Stimulated activated CD4-positive, alpha-beta T cell treated with anti-CD3 and anti-CD28 coated beads, Interleukin-1b, Interleukin-23, amount 100 ng/mL, for 24 hours (primary cell): ENCODE measurements at places on chromosomes 7 and 10.

DNA sequence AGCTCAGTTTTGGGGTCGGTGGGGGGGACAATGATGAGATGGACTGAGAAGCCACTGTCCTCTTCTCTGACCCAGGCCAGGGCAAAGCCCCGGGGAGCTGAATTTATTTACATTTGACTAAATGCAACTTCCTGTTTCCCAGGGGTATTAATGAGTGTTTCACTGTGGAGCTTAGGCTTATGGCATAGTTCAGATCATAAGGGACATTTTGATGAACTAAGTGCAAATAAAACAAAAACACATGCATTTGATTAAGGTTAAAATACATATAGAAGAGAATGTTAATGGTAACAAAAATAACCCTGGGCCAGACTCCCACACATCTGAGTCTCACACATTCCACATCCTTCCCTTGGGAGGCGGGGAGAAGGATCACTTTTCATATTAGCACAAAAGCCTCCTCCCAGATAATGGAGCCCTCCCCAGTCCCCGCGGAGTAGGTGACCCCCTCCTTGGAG lies 320.6 kb downstream of the FRMD4A start:
- no peak for DNase-seq

DNA sequence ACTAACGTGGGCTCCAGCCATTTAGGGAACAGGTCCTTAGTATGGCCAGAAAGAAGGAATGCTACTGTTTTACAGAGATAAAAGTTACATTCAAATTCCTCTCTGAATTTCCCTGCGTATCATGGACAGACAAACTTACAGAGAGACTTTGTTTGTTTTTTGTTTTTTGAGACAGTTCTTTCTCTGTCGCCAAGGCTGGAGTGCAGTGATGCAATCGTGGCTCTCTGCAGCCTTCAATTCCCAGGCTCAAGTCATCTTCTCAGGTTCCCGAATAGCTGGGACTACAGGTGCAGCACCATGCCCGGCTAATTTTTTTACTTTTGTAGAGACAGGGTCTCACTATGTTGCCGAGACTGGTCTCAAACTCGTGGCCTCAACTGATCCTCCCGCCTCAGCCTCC lies 64.5 kb upstream of the MPP7 start:
- DNase-seq: no peak

GRCh38 chr7:106177738-106178592 lies 65.9 kb upstream of the SYPL1 start:
- no peak for DNase-seq

GRCh38 chr10:88858491-88858890 lies 6.8 kb upstream of the ANKRD22 start:
- no peak for DNase-seq

GRCh38 chr7:92790992-92791391 lies 45.4 kb downstream of the CDK6 start:
- DNase-seq: no peak

DNA sequence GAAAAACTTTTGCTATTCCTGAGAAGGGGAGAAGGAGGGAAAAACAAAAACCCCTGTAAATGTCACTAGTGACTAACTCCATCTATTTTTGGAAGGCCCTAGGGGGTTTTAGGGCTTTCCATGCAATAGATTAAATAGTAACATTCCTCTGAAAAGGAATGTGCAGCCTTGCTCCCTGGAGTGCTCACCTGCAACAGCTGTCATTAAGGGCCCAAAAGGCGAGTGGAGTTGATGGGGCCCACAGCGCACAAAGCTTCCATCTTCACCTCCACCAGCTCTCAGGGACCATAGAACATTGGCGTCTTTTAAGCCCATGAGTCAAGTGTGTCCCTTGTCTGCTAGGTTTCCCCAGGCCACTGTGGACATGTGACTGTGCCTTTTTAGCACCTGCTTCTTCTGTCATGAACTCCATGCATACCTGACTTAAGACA lies 58.0 kb upstream of the IL6 start:
- DNase-seq: no peak

DNA sequence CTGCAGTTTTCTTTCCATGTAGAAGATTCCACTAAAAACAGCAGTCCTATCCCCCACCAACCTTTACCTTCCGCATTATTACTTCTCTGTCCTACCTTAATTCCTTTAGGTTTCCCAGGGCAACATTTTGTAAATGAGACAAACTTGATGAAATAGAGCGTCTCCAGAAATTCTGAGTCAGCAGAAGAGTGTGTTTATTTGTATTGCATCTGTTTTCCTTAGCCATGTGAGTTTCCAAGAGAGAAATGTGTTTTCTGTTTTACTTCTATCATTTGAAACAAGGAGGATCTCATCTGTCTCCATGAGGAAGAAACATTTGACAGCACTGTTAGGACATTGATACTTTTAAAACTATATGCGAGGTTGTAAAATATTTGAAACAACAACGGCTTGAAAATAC lies 244.2 kb upstream of the PLXDC2 start:
- no peak for DNase-seq

DNA sequence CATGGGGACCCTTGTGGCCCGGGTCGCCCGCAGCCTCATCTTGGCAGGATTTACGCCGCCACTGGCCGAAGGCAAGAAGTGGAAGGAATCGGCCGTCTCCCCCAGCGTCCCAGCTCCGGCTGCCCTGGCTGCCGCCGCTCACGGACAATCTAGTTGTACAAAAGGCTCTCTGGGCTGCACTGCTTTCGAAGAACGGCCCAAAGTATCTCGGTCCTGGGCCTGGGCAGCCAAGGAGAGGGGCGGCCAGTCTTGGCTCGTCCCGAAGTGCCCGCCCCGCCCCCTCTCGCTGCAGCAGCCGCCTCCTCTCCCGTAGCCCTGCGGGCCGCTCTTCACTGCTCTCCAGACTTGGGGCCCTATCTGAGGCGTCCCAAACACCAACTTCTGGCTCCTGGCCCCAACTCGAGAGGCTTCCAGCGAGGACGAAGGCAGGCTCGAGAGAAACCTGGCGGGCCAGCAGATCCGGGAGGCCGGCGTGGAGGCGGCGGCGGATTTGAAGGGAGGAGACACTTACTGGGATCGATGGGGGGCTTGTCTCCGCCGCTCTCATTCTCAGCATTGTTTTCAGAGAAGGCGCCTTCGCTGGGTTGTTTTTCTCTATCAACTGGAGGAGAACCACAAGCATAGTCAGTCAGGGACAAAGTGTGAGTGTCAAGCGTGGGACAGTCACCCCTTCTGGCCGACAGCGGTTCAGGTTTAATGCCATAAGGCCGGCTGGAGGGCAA lies 809 bp downstream of the HOXA9 start:
- no peak for DNase-seq

DNA sequence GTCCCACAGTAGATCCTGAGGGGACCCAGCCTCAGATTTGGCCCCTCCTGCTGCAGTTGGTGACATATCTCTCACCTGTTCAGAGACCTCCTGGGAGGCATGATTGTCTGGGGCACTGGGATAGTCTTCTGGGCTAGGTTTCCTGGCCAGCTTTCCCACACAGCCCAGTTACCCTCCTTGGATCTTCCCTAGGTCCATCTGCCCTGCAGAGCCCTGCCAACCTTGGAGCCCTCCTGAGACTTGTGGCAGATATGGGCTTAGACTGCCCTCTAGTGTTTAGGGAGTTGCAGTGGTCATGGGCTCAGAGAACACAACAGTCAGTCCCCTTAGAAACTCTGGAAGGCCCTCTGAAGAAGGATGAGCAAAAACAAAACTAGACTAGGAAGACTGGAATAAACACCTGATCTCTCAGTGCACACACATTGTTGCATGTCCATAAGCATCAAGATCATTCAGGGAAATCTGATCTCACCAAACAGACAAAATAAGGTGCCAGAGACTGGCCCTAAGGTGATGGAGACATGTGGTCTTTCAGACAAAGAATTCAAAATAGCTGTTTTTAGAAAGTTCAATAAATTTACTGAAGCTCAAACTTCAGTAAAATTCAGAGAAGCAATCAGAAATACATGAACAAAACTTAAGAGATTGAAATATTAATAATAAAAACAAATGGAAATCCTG lies 324.6 kb downstream of the ATRNL1 start:
- no peak for DNase-seq

DNA sequence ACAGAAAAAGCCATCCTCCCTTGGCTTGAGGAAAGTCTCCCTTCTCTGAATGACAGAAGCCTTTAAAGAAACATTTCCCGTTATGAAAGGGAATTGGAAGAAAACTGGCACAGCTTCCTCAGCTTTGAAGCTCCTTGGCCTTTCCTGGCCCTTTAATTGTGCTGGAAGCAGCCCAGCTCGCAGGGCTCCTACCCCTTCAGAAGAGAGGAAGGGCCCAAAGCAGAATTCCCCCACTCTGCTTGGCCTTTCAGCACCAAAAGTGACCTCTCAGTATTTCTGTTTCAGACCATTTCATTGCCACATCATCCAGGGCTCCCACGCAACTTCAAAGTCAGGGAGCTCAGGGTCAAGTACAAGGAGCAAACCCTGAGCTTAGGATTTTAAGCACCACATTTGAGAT lies 4.2 kb downstream of the AFAP1L2 start:
- no peak for DNase-seq

- no peak for DNase-seq
Observed at GRCh38 chr7:25786936-25787335, 365.1 kb upstream of the NFE2L3 start.

DNA sequence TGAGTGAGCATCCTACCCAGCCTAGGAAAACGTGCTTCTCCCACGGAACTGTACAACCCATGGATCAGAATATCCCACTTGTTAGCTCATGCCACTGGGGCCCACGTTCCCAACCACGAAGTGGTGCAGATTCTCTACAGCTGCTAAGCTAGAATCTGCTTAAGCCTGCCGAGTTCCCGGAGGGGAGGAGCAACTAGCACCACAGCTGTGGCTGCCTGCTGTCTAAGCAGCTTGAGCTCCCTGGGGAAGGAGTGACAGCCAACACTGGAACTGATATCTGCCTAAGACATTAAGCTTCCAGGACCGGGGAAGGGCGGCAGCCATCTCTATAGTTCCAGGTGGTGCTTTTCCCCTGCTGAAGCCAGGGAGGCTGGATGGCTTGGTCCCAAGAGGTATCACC lies 334.7 kb upstream of the CHRM2 start:
- no peak for DNase-seq

- no peak for DNase-seq
Observed at GRCh38 chr7:15503603-15504290, 58.1 kb downstream of the AGMO start.

DNA sequence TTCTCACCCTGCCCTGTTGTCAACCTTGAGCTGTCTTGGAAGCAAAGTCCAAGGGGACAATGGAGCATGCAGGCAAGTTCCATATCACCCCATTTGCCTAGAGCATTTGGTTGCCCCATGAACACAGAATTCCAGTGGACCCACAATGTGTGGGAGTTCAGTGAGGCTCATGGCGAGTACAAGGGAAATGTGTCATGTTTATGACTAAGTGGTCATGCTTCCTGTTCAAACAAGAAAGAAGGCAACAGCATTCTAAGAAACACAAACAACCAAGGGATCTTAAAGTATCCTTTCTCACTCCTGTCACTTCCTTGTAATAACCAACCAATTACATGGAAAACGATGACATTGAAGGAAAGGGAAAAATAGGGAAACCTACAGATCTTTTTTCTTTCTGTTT lies 513.0 kb downstream of the INHBA start:
- DNase-seq: no peak

DNA sequence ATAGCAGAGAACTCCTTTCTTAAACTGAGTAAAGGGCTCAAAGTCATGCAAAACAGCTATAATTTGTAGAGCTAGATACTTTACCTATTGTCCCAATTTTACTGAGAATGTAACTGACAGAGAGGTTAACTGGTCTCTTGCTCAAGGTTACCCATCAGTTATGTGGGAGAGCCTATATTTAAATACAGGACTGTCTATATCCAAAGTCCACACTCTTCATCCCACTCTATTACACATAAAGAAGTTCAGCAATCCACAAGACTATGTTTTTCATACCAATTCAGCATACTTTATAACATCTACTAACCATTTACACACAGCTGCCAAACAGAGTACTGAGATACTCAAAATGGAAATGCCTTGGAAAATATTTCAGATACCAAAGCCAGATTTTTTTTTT lies 100.2 kb downstream of the MICU1 start:
- DNase-seq: no peak

GRCh38 chr7:69402696-69403095 lies 195.6 kb upstream of the AUTS2 start:
- DNase-seq: no peak

- no peak for DNase-seq
Observed at GRCh38 chr10:107727767-107728317, 563.3 kb upstream of the SORCS1 start.

GRCh38 chr7:15851201-15851600 lies 164.7 kb upstream of the MEOX2 start:
- DNase-seq: no peak

DNA sequence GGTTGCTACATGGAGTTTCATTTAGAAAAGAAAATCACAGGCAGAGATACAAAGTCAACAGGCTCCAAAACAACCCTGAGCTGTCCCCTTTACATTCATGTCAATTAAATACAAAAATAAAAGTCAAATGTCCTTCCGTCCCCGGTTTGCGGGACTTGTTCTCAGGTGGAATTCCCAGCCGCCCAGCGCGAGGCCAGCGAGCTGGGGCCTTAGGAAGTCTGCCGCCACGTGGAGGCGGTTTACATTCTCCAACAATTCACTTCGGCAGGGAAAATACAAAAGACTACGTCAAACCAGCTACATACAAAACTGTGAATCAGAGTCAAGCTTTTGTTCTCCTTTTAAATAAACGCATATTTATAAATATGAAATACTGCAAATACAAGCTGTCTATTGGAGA lies 25.3 kb upstream of the DDC start:
- no peak for DNase-seq

DNA sequence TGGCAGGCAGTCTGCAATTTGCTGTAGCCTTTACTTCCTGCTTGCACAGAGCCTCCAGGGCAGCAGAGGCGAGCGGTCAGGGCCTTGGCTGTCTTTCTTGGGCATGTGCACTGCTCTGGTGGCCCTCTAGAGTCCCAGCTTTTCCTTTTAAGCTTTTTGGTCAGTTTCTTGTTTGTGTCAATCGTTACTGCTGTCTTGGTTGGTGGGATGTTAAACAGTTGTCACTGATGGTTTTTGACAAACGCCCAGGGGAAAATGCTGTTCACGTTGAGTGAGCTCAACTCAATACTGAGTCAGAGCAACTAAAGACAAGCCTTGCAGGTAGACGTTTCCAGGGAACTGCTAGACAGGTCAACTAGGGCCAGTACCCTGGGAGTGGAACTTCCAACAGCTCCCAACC lies 14.0 kb downstream of the PRKRIP1 start:
- DNase-seq: no peak

GRCh38 chr7:75642810-75643486 lies 95.8 kb downstream of the HIP1 start:
- DNase-seq: peak; percentile 34

- no peak for DNase-seq
Observed at GRCh38 chr10:80500572-80501380, 36.9 kb upstream of the SH2D4B start.

DNA sequence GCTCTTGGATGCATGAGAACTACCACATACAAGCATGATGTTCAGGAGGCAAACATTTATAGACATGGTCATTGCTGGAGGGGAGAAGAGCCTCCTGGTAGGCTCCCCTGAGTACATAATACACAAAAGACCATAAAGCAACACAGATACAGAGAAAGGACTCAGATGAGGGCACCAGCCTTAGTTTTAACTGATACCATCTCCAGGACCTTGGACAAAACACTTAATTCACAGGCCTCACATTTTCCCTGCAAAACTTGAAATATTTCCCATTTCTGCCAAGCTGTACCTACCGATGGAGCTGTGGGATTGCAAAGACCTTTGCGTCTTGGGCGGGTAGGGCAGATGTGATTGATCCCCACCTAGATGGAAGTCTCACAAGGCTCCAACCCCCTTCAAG lies 16.7 kb upstream of the ZNF488 start:
- DNase-seq: no peak
